RWPE2 (cell line): ENCODE measurements at places on chromosomes 12 and 14.
A peak's percentile ranks its signal among the peaks of the same experiment; 100 is the strongest.

- peak; percentile 84 for DNase-seq
Observed at GRCh38 chr12:49538510-49539403, at the start of gene KCNH3. Gene KCNH3, plus strand, starts transcription at chr12:49539030. Its CDS starts 387 bp downstream, at chr12:49539417.

- DNase-seq = no peak
Observed at GRCh38 chr14:53510281-53510912, 357.3 kb upstream of the DDHD1 start.

- no peak for DNase-seq
Observed at GRCh38 chr12:104710940-104711689, 247.0 kb downstream of the SLC41A2 start.

DNA sequence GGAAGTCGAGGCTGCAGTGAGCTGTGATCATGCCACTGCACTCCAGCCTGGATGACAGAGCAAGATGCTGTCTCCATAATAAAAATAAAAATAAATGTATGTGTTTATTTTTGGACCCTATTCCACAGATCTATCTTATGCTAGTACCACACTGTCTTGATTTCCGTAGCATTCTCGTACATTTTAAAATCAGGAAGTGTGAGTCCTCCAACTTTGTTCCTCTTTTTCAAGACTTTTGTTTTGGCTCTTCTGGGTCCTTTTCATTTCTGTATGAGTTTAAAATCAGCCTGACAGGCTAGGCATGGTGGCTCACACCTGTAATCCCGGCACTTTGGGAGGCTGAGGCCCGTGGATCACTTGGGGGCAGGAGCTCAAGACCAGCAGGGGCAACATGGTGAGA, 25.8 kb downstream of the DAO start:
- no peak for DNase-seq

DNA sequence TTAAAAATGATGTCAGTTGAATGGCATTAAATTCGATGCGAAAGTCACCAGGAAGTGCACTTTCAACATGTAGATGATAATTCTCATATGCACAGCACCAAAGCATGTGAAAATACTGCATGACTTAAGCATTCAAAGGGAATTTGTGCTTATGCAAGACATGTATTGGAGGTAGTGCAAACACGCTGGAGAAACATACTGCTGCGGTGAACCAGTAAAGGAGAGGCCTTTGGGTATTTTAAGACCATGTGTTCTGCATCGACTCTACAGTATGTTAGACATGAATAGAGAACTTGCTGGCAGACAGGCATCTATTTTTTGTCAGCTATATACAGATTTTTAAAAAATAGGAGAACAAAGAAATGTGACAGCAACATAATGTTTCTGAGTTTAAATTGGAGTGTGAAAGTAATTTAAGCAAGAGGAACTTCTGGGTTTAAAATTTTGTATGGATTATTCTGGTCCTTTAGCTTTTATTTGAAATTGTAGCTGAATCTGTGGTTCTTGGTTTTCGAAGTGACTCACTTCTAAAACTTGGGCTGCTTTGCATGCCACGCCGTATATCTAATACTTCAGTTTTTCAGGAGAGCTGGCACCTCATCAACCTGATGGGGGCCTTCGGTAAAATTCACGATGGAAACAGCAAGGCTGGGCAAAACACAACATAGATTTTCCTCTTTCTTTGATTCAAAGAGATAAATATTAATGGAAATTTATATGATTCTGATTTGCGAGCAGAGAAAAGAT, 408.7 kb downstream of the APAF1 start:
- no peak for DNase-seq

DNA sequence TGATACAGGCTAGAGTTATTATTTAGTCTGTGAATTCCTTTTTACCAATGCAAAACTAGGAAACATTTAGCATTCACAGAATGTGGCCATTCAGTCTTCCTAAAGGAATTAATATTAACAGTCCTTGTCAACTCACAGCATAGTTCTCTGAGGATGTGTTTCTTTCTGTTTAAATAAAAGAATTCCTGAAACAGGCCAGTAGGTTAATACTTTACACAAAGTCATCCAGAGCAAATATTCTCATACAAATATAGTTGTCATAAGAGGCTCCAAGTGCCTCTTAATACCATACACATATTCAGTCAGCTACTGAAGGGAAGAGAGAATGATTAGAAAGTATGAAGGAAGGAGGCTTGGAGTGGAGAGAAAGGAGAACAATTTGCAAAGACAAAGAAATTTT, 120.1 kb downstream of the LMNTD1 start:
- DNase-seq = no peak

- DNase-seq = no peak
Observed at GRCh38 chr12:104535369-104535768, 78.6 kb downstream of the CHST11 start.

DNA sequence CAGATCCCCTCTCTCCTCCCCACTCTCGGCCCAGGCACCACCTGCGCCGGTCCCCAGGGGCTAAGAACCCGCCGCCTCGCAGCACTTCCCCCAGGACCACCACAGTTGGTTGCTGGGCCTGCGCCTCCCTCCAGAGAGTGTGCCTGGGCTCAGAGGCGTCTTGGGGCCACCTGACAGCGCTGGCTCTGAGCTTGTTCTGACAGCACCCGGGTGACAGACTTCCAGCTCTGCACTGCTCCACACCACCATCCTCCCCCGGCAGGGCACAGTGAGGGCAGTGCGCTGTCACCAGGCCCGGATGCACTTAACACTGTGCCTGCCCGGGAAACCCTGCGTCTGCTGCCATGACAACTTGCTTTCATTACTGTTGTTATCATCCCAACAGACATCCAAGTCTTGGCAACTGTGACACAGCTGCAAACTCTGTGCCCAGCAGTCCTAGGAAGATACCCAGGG, 6.6 kb downstream of the BRF1 start:
- DNase-seq = no peak

GRCh38 chr12:42586268-42586667, 3.3 kb downstream of the PRICKLE1 start:
- no peak for DNase-seq

- peak; percentile 27 for DNase-seq
Observed at GRCh38 chr12:131287015-131287937, 333.6 kb downstream of the ADGRD1 start.

DNA sequence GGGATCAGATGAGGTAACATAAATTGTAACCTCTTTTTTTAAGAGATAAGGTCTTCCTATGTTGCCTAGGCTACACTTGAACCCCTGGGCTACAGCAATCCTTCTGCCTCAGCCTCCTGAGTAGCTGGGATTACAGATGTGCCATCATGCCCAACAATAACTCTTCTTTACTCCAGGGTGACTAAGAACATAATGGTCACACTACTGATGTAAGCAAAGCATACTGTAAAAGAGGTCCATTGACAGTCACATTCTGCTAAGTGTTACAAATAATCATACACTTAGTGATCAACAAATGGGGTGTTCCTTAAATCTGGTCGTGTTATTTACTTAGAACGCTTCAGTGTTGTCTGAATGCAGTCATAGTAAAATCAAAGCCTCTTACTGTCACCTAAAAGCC, 68.9 kb downstream of the EPS8 start:
- no peak for DNase-seq

DNA sequence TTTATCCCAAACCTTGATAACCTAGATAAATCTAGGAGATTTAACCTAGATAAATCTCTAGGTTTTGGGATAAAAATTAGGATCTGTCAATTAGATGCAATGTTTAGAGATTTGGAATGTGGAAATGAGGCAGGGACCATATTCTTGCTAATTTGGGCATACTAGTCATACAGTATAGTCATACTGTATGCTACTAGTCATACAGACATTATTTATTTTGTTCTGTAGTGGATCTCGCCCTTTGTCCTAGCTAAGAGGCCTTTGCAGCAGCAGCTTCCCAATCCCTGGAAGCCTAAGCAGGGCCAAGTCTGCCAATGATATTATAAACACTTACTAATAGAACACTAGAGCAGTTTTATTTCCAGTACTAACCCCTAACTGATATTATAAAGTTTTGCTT, 136.4 kb downstream of the CEP128 start:
- DNase-seq = no peak

DNA sequence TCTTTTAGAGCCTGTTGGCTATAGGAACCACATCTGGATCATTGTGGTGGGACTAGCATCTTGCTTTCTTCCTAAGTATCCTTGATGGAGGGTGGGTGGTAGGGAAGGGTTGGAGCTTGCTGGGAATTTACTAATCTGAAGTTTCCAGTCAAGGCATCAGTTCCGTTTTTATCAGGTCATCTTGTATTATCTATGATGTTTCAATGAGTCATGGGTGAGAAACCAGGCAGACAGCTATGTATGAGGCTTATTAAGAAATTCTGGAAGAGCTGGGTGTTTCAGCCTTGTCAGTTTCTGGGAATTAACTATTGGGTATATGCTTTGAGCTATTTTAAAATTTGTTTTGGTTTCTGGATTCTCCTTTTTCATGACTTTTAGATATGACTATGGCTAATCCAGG, 11.3 kb downstream of the TSFM start:
- no peak for DNase-seq

DNA sequence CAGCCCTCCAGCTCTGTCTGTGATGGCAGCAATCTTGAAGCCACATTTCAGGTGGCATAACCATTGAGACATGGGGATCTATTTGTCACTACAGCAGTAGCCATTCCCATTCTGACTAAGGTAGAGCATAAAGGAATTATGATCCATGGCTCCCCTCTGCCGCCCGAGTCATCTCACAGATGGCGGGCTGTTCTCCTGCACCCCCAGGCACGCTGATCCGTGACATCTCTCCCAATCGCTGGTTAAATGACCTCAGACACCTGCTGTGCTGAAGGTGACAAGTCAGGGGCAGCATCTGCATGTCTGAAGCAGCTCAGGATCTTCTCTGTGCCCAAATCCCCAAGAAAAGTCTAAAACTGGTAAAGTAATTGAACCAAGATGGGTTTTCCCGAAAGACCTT, 124.3 kb downstream of the ZFP36L1 start:
- no peak for DNase-seq

DNA sequence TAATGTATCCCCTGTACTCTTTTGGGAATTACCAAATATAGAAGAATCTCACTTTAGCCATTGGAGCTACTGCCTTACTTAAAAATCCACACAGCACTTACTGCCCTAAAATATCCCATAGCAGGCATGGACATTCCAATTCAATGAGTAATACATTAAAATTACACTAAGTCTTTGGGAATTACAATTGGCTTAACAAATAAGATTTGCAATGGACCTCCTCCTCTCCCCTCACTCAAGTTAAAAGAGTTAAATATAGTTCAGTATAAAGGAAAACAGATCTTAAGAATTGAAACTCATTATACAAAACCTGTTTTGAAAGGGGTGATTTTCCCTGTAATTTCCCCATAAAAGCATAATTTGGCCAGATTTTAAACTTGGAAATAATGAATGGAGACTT, 477.1 kb downstream of the SLC16A7 start:
- no peak for DNase-seq

DNA sequence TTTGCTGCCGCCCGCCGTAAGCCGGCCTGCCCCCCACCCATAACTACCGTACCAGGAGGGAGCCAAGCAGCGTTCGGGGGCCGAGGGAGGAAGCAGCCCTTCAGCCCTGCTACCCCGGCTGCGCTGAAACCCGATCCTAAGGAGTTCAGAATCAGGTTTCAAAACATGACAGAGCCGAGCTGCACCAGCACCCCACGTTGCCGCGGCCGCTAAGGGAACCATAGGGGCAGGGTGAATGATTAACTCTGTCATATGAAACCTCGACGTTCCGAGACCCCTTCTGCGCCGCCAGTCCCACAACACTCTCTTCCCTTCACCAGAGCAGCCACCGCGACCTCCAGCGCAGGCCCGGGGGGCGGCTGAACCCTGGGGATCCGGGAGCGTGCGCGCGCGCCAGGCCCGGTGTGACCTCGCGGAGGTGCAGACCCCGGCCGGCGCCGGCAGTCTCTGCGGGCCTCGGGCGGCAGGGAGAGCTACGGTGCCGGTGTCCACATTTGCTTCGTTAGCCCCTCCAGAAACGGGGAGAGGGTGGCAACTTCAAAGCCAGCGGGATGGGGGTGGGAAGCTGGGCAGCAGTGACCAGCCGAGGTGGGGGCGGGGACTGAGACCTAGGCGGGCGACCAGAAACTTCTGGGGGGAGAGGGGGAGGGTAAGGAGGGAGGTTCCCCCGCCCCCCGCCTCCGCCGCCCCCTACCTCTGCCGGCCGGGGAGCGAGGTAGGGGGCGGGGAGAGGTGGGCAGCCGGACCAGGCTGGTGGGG, 1.6 kb downstream of the SIX4 start:
- DNase-seq = peak; percentile 84

DNA sequence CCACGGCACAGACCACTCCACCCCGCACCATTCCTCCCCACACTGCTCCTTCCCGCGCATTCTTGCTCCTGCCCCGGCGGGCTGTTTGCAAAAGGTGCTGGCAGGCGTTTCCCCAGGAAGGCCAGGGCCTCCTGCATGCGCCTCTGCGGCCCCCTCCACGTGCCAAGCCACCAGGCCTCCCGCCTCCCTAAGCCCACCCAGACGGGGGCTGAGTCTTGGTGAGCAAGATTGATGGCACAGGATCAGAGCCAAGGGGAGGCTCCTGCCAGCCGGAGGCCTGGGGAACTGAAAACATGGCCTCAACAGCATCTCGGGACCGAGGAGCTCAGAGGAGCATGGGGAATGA, 328.3 kb upstream of the DIO3 start:
- DNase-seq = peak; percentile 71

DNA sequence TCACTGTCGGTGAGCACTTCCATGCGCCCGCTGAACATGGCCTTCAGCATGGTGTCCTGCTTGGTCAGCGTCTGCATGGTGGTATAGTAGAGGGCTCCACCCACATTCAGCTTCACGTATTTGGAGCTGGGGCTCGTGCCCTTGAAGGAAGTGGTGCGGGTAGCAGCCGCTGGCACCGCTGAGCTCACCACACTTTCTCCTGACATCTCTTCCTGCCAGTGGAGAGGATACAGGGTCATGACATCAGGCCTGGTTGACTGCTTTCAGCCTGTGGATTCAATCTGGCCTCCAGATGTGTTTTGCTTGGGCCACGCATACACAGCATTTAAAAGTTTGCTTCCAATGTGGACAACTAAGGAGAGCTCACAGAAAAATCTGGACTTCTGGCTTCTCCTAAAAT, 7.6 kb downstream of the KCTD10 start:
- DNase-seq = no peak

GRCh38 chr12:26097046-26097878, 27.6 kb downstream of the BHLHE41 start:
- DNase-seq = no peak

GRCh38 chr14:23562822-23563472, 4.6 kb downstream of the AP1G2 start:
- DNase-seq = no peak

DNA sequence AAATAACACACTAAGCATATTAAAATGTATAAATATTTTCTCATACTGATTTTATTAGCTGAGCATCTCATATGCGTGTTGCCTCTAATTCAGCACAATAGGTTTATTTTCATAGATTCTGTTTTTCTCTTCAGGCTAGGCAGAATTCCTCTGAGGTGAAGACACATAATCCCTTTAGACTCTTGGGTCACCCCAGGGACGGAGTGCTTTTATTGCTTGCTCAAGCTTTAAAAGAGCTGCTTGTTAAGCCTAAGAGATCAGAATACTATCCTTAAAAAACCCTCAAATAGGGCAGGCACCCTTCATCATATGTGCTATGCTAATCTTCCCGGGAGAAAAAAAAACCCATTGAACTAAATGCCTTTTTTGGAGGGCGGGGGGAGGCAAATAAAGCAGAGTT, 390.1 kb downstream of the KCNH5 start:
- no peak for DNase-seq

- no peak for DNase-seq
Observed at GRCh38 chr14:105528586-105529318, 2.4 kb downstream of the TMEM121 start.
